Activated CD4-positive, alpha-beta T cell treated with anti-CD3 and anti-CD28 coated beads, Interleukin-2, amount 50 U/mL, for 24 hours (primary cell): ENCODE measurements at places on chromosomes 6 and 20.

DNA sequence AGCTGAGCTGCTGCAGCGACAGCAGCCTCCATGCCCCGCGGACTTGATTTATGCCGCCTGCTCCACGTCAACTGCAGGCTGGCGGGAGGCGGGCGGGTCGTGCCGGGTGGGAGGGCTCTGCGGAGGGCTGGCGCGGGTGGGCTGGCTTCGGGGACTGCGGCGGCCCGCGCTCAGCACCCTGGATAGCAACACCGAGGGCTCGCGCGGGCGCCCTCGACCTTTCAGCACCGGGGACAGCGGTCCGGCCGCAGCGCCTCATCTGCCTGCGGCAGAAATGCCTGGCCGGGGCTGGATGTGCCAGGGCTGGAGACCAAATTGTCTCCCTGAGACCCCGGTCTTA, 792 bp downstream of the SNAP25 start:
- no peak for DNase-seq

- DNase-seq = no peak
These were observed 46.9 kb downstream of the OSTM1 start for GRCh38 chr6:108027594-108027993.

GRCh38 chr20:38680500-38681306, 43.6 kb upstream of the SLC32A1 start:
- DNase-seq = no peak

- DNase-seq = no peak
These were observed 49.3 kb downstream of the EBF4 start for GRCh38 chr20:2741881-2742280.

- DNase-seq = no peak
These were observed 210.6 kb upstream of the PLCB4 start for GRCh38 chr20:8858181-8858787.

DNA sequence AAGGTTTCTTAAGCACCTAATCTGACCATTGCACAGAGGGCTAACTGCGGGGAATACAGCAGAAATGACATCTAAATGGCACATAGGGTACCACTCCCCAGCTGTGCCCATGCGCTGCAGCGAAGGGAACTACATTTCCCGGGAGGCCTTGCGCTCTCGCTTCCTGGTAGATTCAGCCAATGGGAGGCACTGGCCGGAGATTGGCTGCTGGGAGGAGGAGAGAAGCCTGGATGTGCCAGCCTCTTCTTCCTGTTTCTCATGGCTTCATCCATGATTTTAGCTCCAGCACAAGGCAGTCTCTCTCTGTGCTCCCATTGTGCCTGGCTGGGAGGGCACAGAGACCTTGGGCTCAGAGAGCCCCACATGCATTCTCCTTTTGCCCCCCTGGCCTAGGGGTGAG, 101.7 kb upstream of the FOXA2 start:
- no peak for DNase-seq

GRCh38 chr6:18352842-18353241, 34.3 kb upstream of the RNF144B start:
- DNase-seq = no peak

- no peak for DNase-seq
These were observed 31.5 kb upstream of the TOP1 start for GRCh38 chr20:40997116-40997515.
